Activated CD4-positive, alpha-beta T cell treated with anti-CD3 and anti-CD28 coated beads for 1 hour (primary cell): ENCODE measurements at places on chromosomes 2 and 18.

DNA sequence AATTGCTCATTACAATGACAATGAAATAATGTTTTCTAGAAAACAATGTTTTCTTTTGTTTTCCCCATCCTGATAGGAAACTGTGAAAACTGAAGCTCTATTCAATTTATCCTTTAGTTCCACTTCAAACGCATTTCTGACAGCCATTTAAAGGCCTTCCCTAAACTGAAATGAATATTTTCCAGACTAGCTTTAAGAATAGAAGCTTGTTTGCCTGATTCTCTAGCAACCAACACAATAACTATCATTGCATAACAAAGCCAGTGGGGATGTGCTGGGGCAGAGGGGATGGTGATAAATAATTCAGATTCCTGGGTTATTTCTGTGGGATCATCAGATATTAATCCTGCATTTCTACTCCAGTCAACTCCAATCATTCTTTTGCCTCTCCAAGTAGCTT lies 427.1 kb downstream of the RND3 start:
- DNase-seq = no peak

DNA sequence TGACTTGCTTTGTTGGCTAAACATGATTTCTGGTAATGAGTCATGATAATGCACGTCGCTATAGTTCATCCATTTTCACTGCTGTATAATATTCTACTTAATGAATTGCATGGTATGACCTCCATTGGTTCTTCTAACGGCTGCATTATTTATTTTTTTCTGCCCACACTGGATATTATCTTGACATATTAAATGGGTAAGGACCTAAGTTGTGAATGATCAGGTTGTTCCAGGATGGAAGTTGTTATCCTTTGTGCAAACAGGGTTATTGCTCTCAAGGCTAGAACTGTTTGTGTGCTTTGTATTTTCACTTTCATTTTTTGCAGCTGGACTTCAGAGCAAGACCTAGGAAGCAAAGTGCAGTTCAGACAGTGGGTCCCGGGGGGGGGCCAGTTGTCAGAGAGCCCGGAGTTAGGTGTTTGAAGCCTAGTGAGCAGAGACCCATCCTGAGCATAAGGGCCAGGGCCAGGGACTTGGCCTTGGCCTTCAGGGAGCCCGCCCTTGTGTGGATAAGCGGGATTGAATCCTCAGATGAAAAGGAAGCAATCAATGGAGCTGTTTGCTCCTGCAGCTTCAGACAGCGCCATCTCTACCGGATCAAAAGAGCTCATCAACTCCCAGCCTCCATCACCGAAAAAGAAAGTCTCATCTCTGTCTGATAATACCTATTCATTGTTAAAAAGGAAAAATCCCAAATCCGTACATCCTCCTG lies 48.2 kb downstream of the AGAP1 start:
- no peak for DNase-seq

DNA sequence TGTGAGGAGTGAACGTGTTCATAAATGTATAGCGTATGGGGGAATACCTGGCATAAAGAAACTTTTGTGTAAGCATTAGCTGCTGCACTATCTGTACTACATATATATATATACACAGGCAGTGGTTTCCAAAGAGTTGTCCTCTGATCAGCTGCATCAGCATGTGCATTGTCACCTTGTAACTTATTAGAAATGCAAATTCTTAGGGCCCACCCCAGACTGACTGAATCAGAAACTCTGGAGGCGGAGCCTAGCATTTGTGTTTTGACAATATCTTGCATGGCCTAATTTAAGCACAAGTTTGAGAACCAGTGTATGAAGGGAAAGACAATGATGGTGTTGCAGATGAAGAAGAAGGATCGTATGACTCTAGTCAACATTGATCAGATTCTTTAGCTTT lies 299.5 kb downstream of the CCDC102B start:
- DNase-seq = no peak

DNA sequence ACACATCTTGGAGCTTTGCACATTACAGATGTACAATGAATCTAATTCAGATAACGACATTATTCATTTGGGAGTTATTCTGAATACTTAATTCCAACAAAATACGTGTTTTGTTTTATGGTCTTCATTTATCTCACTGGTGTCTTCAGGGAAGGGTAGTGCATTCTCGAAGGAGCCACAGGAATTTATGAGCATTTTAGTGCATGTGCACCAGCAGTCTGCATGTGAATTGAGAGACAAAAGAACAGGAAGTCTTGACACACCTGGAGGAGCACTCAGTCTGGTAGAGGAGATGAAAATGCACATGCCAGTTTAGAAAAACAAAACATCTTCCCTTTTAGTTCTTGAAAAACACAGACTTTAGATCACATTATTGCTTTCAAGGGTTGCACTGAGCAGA lies 228.7 kb downstream of the LRATD1 start:
- DNase-seq = no peak

DNA sequence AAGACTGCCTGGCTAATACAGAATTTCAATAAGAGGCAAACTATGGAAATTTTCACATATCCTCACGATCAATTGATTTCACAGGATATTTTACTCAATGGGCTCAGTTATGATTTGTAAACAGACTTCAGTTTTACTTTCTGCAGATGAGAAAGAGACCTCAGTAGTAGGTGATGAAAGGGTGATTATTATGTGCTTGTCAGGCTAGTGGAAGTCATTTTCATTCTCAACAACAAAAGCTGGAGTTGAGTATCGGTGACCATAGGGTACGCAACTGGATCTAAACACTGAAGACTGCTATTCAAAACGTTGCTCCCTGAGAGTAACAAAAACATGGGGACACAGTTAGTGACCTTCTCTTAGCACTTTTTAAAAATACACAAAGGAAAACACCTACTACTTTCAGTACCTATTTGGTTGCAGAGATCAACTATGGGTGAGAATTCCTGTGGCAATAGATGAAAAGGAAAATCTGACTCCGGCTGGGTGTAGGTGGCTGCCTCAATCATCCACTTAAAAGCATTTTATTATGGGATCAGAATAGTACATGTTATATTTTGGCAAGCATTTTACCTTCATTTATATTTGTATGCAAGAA lies 126.2 kb upstream of the VRK2 start:
- DNase-seq = no peak

- DNase-seq = no peak
Measured at GRCh38 chr2:203693242-203693879, 13.1 kb upstream of the CD28 start.

GRCh38 chr18:79508565-79509535 lies 113.1 kb downstream of the NFATC1 start:
- DNase-seq = no peak

DNA sequence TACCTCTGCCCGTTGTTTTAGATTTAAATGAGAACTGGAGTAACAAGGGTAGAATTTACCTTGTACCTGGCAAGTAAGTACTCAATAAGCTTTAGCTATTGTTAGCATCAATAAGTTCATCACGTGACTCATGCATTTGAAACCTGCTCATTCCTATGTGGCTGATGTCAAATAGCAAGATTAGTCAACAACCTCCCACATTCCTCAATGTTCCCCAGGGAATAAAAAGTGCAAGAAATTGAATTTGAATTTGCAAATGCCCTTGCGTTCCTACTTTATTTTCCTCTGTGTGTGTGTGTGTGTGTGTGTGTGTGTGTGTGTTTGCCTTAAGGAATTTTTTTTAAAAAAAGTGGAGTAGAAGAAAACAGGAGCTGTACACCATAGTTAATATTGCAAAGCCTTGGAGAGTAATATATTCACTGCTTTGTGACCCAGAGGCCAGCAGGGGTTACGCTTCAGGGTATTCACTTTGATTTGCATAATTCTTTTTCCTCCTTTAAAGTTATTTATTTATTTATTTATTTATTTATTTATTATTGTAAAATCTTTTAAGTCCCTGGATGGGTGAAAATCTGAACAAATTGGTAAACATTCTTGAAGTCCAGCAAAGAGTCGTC lies 43.9 kb upstream of the DNAH7 start:
- no peak for DNase-seq

GRCh38 chr18:48947092-48947491 lies 3.7 kb downstream of the SMAD7 start:
- DNase-seq = no peak

DNA sequence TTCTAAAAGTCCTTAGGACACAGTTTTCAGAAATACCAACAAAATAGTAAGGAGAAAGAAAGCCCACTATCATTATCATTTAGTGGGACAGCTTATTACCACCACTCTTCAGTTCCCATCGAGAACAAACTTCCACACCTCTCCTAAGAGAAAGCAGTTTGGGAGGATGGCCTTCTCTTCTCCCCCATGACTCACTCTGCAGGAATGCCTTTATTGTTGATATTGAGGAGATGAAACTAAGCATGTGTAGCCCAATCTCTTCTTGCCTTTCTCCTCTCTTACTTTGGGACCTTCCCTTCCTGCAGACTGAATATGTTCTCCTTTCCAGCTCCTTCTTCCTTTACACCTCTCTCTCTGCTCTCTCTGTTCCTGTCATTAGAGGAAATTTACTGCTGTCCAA lies 30.0 kb upstream of the ERMN start:
- no peak for DNase-seq

DNA sequence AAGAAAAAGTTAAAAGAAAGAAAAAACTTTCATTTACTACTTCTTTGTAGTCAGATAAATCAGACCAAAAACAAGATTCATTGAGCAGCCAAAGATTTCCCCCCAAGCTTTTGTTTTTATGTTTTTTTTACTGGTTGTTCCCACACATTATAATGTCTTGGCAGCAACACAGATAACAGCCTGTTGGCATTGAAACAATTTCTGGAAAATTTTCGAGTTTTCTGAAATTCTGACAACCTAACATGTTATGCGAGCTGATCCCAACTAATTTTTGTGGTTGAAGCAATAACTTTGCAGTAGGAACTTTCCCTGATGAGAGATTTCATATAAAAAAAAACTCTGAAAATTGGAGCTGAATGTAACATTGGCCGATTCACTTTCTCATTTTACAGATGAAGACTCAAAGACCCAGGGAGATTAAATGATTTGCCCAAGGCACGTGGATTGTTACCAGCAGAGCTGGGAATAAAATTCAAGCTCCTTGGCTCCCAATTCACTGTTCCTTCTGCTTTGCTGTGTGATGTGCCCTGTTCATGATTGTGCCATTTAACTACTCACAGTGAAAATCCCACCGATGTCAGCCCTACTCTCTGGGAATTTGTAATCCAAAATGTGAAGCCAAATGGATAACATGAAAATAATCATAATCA lies 167.5 kb downstream of the GRB14 start:
- DNase-seq = no peak

DNA sequence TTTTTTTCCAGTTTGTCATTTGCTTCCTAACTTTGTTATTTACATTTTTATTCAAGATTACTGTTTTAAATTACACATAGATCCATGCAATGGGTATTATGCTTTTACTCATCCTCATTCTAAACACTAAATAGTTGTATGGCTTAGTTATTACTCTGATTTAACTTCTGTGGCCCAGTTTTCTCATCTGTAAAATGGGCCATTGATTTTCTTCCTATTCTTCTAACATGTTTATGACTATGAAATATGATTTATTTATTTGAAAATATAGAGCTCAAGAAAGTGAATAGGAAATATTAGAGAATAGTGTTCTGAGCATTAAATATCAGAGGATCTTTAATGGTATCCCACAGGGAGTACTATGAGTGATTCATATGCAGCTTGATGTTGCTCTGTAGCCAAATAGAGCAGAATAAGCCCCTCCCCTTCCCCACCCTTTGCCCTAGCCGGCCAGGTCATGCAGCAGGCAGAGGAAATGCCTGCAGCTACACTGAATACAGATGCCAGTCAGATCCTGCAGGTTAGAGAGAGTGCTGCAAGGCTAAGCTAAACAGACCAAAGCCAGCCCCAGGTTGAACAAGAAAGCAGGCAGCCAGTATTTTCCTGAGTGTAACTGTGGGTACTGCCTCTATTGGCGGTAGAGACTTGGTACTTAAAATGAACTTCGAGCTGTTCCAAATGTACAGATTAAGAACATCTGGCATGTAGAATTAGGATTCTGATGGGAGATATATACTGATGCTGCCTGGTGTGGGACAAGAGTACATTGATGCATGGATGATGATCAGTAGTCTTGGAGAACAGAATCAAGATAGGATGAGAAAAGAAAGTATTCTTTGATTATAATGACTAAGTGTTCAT lies 11.7 kb upstream of the ACYP2 start:
- peak; percentile 13 for DNase-seq

- DNase-seq = no peak
Measured at GRCh38 chr2:46122318-46122976, 174.8 kb upstream of the EPAS1 start.

DNA sequence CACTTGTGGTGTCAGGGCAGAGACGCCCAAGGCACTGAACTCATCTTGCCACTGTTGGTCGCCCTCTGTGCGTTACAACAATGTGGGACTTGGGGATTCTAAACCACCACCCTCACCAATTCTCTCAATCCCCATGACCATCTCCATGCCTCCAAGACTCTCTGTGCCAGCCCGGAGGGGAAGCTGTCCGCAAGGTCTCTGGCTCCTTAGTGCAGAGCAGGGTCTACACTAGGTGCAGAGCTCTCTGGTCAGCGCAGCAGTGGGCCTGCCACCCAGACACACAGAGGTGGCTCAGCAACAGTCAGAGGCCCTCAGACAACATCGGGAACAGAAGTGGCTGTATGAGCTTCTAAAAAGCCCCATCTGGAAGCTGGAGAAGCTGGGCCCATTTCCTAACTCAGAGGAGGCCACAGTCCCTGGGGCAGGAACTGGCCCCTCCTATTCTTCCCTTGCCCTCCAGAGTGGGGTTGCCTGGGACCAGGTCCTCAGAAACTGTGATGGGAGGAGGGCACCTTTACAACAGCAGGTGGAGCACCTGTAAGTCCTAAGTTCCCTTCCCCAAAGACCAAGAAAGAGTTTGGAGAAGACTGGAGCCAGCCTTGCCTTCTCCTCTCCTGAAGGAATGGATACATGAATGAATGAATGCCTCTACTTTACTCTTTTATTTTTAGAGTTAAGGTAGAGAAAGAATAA lies 37.7 kb downstream of the SERTAD2 start:
- DNase-seq = no peak

- DNase-seq = no peak
Measured at GRCh38 chr2:236600892-236601291, 31.3 kb downstream of the ACKR3 start.

DNA sequence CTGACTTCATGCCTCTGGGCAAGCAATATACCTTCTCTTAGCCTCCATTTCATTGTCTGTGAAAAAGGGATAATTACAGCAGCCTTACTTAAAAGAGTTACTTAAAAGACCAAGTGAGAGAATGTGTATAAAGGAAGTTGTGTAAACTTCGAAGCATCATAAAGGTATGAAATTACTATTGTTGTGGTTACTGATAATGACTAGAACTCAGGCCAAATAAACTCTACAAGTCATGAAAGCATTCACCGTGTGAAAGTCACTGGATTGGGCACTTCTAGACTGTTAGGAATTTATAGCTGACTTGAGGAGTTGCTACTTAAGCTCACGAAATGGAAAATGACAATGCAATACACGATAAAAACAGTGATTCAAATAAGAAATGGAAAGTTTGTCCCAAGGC lies 67.4 kb upstream of the HAAO start:
- no peak for DNase-seq

- no peak for DNase-seq
Measured at GRCh38 chr18:12417687-12418086, 10.0 kb downstream of the PRELID3A start.
